ENCODE measurements at places on chromosomes 1 and 21.

GRCh38 chr1:234957330-234958065 is 171.1 kb downstream of the TOMM20 start:
- DNase-seq, result no peak

DNA sequence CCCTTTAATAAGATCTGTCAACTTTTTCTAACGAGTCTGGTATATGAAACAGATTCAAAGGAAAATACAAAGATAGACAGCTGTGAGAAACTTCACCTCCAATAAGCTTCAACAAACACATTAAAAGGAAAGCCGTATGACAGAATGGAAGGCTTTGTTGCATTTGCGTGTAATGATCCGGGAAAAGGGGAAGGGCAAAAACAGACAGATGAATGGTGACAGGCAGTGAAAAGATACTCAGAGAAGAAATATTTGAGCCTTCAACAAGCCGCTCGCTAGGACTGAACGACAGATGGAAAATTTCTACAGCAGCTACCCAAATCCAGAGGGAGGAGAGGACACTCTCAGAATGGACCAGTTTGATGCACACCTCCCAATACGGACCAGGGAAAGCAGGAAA is 14.9 kb downstream of the COPA start:
- DNase-seq, result no peak

- DNase-seq, result no peak
Measured at GRCh38 chr1:84278905-84279304, 22.6 kb upstream of the SAMD13 start.

DNA sequence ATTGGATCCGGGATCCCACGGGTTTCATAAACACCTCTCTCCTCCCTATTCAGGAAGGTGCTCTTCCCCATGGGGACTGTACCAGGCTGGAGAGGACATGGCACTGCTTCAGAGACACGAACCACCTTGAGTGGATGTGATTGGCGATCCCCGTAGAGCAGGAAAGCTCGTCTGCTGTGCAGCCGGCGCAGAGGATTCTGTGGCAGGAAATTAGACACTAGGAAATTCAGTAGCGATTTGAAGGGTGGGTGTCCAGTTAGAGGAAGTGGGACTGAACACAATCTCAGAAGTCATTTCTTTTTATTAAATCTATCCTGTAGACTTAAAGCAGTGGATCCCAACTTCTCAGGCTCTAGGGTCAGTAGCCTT is 767 bp downstream of the PDIK1L start:
- no peak for DNase-seq

GRCh38 chr21:46058431-46059145 is 39.3 kb upstream of the COL6A2 start:
- DNase-seq, result no peak

DNA sequence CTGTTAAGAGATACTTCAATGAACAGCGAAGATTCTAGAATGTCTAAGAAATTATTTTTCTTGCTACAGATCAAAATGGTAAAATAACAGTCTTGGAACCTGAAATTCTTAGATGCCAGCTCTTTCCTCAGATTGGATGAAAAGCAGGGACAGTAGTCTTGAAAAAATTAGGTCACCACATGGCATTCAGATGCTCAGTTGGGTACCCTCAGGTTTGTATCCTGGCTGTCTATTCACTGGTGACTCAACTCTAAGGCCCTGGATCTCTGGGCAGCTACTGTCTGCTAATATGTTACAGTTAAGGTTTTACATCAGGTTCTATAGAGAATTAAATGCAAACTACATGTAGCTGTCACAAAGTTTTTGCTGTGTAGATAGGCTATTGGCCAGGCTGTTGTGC is 528.9 kb upstream of the ADAMTS5 start:
- DNase-seq, result no peak

- no peak for DNase-seq
Measured at GRCh38 chr1:115229016-115229415, 109.0 kb downstream of the NGF start.

DNA sequence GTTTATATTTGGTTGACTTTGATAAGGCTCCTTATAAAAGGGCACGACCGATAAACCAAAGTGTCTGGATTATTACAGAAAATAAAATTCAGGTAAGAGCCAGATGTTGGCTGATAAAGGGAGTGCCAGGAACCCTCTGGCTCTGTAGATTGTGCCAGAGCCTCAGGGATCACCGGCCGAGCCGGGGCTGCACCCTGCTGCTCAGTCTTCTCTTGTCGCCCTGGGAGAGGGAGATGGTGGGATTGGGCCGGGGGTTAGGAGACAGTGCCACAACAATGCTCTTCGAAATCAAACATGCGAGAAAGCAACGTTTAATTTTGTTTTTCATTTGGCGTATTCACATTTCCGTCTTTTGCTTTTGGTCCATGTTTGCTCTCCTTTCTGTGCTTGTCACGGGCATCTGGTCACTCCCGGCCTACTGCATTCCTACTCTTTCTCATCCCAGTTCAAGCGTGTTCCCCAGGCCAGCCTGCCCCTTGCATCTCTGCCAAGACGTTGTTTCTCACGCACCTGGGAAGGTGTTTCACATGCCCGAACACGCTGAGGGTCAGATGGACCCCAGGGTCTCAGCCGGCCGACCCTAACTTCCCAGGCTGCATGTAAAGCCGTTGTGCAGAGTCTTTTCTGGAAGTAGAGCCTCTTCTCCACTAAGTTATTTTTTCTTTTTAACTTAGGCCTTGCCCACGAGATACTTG is 18.8 kb upstream of the C2CD2 start:
- no peak for DNase-seq

GRCh38 chr1:45057542-45057941 is 45.5 kb downstream of the UROD start:
- no peak for DNase-seq

DNA sequence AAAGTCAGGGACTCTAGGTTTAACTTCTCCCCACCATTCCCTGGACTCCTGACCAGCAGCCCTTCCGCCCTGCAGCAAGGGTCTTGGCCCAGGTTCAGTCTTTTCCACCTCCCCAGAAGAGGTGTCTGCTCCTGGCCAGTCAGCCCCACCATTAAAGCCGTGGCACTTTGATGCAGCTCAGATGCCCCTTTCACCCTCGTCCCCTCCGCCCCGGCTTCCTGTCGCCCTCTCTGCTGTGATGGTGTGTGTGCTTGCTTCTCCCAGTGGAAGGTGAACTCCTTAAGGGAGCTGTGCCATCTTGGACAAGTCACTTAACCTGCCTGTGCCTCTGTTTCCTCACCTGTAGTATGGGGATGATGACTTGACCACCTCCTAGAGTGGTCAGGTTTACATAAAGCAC is 17.8 kb upstream of the TTC4 start:
- no peak for DNase-seq

DNA sequence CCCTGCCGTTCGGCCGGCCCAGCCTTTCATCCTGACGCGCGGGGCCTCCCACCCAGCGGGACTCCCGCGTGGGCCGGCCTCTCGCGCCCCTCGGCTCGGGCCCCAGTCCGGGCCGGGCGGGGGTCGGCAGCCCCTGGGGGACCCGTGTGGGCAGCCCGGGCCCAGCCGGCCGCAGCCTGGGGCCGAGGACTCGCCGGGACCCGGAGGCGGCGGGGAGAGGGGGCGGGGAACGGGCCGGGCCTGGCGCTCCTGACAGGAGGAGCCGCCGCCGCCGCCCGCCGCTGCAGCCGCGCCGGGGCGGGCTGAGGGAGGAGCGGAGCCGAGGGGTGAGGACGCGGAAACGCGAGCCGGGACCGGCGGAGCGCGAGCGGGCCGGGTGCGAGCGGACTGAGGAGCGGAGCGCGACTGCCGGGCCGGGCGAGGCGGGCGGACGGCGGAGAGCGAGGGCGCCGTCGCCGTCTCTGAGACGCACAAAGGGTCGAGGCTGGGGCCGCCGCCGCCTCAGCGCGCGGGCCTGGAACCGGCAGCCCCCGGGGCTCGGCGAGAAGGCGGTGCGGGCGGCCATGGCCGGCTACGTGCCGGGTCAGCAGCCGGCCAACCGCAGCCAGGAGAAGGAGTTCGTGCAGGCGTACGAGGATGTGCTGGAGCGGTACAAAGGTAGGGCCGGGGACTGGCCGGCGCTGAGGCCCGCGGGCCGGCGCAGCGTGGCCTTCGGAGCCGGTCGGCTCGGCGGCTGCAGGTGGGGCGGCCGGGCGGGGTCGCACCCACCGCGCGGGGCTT is 79.1 kb downstream of the NDUFS5 start:
- DNase-seq, result peak; percentile 45

GRCh38 chr1:222784916-222785315 is 29.9 kb upstream of the DISP1 start:
- no peak for DNase-seq

GRCh38 chr1:21192284-21192683 is 15.6 kb upstream of the EIF4G3 start:
- DNase-seq, result no peak

GRCh38 chr21:28126521-28127174 is 866.0 kb downstream of the LTN1 start:
- DNase-seq, result no peak

- no peak for DNase-seq
Measured at GRCh38 chr1:58568271-58568860, 8.7 kb downstream of the TACSTD2 start.

- DNase-seq, result no peak
Measured at GRCh38 chr1:200889571-200889970, 5.1 kb upstream of the INAVA start.

DNA sequence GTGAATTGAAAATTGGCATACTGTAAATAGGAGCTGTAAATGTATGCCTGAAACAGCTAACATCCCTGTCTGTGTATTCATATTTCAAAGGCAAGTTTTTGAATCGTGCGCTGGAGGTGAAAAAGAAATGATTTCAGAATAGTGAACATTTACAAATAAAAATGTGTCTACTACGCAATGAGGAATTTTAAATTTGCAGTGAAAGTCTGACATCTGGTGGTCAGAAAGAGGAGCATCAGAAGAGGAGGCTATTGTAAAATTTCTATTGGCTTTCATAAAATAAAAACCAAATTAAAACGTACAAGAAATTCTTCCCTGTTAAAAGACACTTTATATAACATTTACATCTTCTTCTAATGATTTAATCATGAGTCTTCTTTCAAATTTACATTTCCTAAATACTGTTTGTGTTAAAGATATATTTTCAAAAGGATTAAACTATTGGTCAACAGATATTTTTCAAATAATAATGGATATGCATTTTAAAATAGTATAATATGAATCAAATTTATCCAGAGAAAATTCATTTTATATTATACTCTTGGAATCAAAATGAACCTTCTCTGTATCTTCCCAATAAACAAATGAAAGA is 113.7 kb upstream of the RRP15 start:
- peak; percentile 5 for DNase-seq

GRCh38 chr1:198176179-198176578 is 19.4 kb downstream of the NEK7 start:
- DNase-seq, result no peak

DNA sequence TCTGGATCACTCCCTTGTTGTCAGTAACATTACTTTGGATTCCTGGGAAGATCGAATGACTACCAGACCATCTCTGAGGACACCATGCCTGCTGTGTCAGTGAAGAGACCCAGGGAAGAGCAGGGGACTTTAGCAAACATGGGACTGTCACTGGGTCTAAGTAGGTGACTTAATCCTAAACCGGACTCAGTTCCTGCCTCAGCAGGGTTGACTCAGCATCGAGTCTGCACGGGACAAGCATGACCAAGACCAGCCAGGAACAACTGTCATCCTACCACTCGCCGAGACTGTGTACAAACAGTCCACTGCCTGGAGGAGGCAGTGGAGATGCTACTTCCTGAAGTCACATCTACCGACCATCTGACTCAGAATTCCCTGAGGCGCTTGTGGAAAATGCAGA is 53.2 kb upstream of the RAB4A start:
- DNase-seq, result no peak

- DNase-seq, result no peak
Measured at GRCh38 chr1:235971020-235971419, 93.9 kb downstream of the NID1 start.

- peak; percentile 24 for DNase-seq
Measured at GRCh38 chr1:182601416-182601786, 2.8 kb downstream of the RGS16 start.

GRCh38 chr1:212062832-212063438 is 27.4 kb downstream of the DTL start:
- no peak for DNase-seq

DNA sequence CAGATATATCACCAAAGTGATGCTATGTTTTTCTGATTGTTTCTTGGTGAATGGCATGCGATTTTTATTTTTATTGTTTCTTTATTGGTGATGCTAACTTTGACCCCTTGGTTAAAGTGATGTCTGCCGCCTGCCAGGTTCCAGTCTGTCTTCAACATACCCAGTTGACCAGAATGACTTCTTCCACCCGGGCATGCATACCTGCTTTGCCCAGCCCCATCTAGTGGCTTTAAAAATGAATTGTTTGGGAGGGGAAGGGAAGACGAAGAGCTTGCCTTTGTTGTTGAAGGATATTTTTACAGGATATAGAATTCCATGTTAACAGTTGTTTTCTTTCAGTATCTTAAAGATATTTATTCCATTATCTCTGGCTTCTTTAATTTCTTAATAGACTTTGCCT is 65.1 kb downstream of the ATG4C start:
- no peak for DNase-seq

DNA sequence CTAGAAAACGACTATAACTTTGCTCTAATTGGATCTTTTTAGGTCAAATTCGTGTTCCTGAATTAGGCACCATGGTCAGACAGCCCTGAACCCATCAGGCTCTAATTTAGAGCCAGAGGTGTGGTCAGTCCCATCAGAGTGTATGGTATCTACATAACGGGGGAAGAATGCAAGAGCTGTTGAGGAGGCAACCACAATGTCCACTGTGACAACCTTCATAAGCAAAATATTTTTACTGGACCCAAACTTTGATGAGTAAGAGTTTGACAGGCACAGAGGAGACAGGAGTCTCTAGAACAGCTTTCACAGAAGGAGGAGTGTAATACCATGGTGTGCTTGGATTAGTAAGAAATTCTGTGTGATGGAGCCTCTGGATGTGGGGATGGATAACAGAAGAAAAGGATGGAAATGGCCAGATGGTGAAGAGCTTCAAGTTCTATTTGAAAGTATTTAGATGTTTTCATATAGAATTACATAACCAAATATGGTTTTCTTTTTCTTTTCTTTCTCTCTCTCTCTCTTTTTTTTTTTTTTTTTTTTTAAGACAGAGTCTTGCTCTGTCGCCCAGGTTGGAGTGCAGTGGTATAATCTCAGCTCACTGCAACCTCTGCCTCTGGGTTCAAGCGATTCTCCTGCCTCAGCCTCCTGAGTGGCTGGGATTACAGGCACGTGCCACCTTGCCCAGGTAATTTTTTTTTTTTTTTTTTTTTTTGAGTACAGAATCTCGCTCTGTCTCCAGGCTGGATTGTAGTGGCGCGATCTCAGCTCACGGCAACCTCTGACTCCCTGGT is 24.9 kb downstream of the UBE2U start:
- DNase-seq, result no peak

DNA sequence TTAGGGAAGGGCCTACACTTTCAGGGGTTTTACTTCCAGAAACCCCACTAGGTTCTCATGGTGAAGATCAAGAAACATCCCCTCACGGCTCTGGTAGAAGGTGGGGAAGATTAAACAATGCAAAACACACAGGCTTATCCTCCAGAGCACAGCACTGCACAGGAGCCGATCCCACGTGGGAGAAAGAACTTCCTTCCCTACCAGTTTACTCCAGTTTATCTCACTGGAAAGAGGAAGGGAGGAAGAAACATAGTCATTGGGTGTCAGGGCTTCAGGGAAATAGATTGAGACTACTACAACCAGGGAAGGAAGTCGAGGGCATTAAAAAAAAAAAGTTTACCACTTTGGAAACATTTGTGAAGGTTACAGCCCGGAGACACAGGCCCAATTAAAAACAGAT is 164.4 kb downstream of the NTPCR start:
- no peak for DNase-seq

- DNase-seq, result no peak
Measured at GRCh38 chr1:53987880-53988279, 30.1 kb downstream of the LDLRAD1 start.

GRCh38 chr21:33380483-33380998 is 22.7 kb upstream of the IFNGR2 start:
- peak; percentile 39 for DNase-seq
